ENCODE measurements at places on chromosomes 3 and 15.

GRCh38 chr3:46365041-46365440, 5.7 kb upstream of the CCR5 start:
- no peak for DNase-seq

DNA sequence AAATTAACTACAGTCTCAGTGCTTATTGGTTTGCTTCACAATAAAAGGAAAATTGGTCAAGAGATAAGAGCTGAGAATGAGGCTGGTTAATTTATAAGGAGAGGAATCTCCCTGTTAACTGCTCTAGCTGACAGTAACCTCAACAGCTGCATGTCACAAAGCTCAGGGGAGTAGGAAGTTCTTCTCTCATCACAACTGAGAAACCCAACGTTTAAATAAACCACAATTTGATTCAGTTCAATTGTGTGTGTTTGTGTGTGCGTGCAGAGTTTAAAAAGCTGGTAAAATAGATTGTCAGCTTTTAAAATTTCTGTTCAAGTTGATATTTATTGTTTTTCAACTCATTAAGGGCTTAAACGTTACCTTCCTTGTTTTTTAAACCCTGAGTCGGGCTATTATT, 3.5 kb upstream of the TGFBR2 start:
- DNase-seq, result no peak

- DNase-seq, result no peak
Measured at GRCh38 chr15:90126596-90127435, 24.5 kb upstream of the IDH2 start.

DNA sequence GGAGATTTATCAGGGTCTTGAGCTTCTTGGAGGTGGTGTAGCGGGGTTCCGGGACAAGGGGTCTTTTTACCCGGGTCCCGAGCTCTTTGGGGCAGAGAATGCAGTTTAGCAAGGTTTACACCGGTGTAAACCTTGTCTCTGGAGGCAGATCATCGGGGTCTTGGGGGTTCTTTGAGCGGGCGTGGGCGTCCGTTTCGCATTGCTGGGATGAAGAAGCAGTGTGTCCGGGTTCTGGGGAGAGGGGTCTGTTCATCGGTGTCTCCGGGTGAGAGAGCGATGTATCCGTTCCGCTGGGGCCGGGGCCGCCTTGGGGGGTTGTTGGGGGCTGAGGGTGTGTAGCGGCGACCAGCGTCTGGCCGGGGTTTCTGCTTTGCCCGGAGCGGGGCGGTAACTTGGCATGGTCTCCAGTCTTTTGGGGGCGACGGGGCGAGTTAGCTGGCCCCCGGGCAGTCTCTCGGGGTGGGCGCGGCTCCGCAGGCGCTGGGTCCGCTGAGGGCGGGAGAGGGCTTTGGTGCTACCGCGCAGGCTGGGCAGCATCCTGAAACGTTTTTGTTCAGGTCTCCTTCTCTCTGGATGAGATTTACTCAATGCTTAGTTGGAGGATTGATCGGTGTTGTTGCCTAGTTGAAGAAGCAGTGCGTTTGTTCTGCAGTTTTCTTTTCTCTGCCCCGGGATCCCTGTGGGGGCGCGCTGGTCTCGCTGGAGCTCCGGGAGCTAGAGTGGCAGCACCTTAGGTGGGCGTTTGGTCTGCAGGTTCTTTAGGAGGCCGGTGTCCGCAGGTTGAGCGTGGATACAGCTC, 843 bp downstream of the GLCE start:
- peak; percentile 35 for DNase-seq

- no peak for DNase-seq
Measured at GRCh38 chr15:66846811-66847210, 144.8 kb downstream of the SMAD6 start.

DNA sequence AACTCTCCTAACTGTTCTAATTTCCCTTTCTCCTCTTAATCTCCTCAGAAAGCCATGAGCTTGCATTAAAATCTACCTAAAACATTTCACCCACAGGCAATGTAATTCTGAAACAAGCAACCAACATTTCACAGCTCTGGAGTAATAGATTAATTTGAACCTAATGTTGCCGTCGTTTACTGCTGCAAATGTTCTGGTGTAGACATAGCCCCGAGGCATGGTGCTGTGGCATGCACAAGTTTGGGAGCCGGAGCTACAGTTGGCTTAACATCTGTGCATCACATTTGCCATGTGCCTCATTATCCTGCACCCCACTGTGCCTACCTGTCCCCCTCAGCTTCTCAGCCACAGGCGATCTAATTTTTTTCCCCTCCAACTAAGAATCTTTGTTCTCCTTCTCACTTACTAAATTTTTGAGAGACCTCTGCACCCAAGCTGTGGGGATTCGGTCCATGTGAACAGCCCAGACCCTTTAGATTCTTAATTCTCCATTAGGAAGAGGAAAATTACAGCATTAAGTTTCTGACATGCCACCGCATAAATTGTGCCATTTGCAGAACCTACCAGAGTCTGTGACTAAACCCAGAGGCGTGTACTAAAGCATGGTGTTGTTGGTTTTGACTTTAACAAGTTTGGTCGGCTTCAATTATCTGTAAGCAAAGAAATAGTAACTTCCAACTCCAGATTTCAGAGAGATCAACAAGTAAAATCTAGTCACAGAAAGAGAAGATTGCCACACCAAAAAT, 419.2 kb downstream of the MECOM start:
- no peak for DNase-seq

DNA sequence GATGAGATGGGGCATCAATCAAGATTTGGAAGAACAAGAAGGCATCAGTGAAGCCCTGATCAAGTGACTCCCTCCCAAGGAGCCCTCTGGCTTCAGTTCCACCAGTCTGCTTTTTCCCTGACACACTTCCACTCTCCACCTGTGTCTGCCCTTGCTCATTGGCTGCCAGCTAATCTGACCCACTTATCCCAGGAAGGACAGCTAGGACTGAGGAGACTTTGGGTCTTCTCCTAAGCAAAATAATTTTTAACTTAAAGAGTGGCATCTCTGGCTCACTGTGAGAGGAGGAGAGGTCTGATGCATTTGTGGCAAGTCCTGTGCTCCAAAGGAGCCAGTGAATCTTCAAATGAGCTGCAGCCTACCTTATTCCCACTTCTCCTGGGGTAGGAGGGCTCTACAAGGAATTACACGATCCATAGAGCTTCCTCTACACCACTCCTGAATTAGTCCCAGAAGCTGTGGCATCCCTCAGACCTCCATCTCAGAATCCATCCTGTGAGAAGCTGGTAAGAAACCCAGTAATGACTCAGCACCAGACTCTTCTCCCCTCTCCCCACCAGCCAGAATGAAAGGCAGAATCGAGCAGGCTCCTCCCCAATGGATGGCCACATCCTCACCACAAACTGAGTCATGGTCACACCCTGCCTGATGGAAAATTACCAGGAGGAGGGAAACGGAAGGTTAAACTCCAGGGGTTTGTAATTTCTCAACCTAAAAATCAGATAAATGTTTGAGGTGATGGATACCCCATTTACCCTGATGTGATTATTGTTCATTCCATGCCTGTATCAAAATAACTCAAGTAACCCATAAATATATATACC, 6.3 kb upstream of the PKM start:
- DNase-seq, result no peak

GRCh38 chr3:176978441-176978840, 218.8 kb downstream of the TBL1XR1 start:
- no peak for DNase-seq

DNA sequence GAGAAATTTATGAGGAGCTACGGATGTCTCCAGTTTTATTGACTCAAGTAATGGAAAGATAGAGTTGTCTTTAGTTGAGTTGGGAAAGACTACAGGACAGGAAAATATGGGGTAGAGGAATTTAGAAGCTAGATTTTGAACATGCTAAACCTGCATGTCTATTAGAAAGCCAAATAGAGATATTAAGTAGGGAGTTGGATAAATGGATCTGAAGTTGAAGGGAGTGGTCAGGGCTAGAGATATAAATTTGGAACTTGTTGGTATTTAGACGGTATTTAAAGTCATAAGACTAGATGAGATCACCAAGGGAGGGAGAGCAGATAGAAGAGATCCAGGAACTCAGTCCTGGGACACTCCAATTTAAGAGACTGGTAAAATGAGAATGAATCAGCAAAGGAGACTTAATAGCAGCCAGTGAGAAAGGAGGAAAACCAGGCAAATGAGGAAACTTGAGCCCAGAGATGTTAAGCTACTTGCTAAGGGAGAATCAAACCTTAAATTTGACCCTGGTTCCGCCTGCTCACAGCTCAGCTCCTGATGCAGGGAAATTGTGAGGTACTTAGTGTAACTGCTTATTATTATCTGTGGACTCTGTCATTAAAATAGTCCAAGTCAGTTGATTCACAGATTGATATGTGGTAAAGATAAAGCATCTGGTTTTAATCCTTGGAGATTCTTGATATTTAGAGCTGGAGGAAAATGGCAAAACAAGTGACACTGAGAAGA, 35.8 kb downstream of the ABI3BP start:
- DNase-seq, result no peak

- DNase-seq, result no peak
Measured at GRCh38 chr3:46599590-46599989, 12.7 kb upstream of the FAM240A start.

GRCh38 chr3:190076601-190077394, 43.9 kb downstream of the P3H2 start:
- no peak for DNase-seq

- DNase-seq, result peak; percentile 9
Measured at GRCh38 chr3:47324278-47324865, 41.6 kb downstream of the KLHL18 start.

DNA sequence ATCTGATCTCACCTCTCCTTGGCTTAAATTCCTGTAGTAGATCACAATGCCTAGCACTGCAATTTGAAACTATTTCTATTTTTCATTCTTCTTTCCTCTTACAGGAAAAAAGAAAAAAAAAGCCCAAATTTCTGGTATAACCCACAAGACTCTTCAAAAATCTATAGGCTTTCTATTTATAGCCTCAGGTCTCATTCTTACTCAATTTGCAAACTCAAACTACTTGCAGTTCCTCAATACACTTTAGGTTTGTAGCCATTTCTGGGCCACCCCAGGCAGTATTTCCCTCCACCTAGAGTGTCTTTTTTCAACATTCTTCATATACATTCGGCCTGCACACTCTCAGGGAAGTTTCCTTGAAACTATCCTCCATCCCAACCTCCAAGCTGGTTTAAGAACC, 169.0 kb downstream of the TBC1D5 start:
- DNase-seq, result no peak

DNA sequence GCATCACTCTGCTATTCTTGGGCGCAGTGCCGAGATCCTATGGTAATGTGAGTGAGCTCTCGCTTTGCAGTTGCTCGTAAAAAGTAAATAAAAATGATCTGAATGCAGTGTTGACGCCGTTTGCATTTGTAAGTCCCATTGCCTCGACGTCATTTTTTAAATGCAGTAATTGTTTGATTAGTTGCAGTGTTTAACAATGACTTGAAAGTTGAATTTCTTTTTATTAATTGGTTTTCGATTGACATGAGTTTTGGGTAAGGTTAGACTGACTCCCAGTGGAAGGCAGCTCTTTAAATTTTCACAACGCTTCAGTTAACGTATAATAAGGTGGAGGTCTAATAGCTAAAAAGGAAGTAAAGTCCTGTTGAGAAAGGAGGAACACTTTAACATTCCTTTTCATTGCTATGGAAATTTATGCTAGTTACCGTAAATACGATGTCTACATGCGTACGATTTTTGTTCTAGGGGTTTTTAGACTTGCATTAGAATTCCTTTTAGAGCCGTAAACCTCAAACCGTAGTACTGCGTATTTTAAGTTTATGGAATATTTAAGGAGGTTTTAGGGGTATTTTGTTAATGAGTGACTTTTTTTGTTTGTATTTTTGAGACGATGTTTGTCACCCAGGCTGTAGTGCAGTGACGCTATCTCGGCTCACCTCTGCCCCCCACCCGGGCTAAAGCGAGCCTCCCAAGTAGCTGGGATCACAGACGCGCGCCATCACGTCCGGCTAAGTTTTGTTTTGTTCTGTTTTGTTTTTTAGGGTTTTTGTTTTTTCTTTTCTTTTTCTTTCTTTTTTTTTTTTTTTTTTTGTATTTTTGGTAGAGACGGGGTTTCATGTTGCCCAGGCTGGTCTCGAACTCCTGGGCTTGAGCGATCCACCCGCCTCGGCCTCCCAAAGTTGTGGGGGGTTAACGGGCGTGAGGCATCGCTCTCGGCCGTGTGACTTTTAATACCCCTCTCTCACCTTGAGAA, 1.4 kb downstream of the MORF4L1 start:
- DNase-seq, result no peak

GRCh38 chr3:157231071-157231470, 71.1 kb upstream of the CCNL1 start:
- DNase-seq, result no peak

GRCh38 chr3:42809202-42809601, at the start of gene ACKR2:
TSS of gene ACKR2 (plus strand) at chr3:42809445. CDS start at chr3:42864503, 55,058 bp downstream.
- no peak for DNase-seq

- DNase-seq, result no peak
Measured at GRCh38 chr3:61381745-61382392, 130.6 kb upstream of the FHIT start.

DNA sequence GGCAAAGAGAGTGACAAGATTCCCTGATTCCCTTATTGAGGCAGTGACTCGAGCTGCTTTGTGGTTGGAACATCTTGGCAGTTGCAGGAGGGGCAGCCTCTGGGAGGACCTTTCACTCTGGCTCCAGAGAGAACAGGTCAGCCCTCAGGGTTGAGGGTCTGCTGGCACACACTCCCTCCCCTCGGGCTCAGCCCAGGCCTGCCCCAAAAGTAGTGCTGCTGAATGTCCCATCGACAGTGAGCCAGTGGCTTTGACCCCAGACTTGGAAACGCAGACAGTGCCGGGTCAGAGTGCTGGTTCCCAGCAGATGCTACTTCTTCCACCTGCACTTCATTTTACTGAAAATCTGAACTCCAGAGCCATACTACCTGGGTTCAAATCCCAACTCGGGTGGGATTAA, 25.6 kb upstream of the ATP2B2 start:
- no peak for DNase-seq

DNA sequence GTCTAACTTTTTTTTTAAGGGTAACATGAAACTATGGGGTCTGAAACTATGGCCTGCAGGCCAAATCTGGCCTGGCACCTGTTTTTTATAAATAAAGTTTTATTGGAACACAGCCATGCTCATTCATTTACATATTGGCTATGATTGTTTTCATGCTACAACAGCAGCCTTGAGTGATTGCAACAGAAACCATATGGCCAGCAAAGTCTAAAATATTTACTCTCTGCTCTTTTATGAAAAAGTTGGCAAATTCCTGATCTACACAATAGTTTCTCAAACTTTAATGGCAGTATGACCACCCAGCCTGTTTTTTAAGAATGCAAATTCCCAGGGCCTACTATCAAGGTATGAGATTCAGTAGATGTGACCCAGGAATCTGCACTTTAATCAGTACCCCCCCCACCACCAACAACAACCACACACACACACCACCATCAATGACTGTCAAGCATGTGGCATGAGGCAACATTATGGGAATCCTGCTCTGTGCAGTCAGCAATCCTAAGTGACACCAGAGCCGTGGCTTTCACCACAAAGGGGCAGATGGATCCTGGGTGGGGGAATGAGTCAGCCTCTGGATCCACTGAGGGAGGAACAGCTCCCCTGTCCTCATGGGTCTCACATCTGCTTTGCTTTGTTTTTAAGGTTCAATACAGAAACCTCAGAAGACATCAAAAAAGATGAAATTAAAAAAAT, 142.8 kb downstream of the NTRK3 start:
- no peak for DNase-seq

- DNase-seq, result no peak
Measured at GRCh38 chr3:52983336-52983807, 62.5 kb downstream of the SFMBT1 start.
